H1 (cell line): ENCODE measurements at places on chromosomes 6 and 20. TPM values are rescaled to one million over a fixed set of nuclear protein-coding genes. Genes with fewer than 3 reads are reported as not detected.

Gene BMP2
- 3.6 and 4.0 TPM in 2 replicates for total RNA-seq

Gene ULBP2
- total RNA-seq, result not detected in 2 replicates

Gene CRISP3
- total RNA-seq, result not detected in 2 replicates

DNA sequence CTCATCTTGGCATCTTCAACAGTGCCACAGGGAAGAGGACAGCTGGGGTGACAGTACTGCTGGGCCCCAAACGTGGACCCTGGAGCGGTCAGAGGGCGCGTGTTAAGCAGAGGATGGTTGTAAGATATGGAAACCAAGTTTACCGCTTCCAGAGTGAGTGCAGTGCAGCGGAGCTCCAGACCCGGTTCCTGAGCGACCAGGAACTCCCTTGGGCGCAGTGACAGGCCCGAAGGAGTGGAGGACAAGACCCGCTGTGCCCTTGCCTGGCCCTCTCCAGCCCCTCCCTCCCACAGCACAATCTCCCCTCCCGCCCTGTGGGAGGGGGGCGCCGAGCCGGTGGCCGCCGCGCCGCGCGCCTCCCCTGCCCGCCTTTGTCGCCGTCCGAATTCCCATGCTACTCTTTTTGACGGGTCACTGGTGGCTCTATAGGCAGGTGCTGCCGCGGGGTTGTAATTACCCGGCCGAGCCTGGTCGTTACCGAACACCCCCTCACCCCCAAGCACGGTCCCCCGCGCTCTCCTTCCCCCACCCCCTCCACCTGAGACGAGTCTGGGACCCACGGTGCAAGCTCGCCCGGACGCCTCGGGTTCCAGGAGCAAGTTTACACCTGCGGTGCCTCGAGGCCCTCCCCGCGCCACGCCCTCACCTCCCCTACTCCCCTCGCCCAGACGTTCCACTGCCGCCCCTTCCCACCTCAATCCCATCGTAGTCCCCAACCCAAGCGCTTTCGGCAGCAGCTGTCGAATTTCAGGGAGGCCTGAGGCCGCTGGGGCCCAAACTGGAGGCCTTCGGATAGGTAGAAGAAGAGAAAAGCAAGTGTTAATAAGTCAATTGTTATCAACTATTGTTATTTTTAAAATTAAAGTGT, 3.9 kb downstream of the NR2E1 start:
- DNase-seq, result no peak

- no peak for DNase-seq
These were observed 190.3 kb upstream of the CDYL start for GRCh38 chr6:4585682-4586468.

DNA sequence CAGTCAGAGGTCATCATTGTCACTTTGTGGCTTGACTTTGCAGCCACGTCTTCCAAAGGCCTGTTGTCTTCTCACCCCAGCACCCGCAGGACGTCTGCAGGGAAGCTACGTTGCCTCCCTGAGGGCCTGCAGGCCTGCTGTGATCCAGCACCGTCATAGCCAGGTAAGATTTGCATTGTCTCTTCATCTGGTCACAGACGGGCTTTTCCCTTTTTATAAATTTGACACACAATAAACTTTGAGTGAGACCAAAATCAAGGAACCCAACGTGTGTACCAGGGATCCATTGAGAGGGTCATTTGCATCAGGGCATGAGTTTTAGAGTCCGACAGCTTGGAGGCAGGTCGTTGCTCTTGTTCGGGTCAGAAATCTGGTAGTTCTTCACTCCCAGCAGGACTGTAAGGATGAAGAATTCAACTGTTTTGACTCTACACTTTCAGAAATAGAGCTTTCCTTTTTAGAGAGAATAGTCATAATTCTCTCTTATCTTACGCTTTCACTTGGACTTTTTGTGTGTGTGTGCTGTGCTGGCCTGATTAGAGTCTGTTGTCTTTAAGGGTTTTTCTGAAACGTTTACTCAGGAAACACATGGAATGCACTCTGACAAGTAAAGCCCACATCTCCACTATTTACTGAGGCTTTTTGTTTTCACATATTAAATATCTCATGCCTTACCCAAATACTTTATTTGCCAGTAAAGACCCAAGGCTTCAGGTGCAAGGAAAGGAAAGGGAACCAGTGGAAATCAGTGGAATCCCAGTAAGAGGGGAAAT, 177.2 kb upstream of the TAB2 start:
- no peak for DNase-seq
